ENCODE measurements at places on chromosomes 16 and 17.

DNA sequence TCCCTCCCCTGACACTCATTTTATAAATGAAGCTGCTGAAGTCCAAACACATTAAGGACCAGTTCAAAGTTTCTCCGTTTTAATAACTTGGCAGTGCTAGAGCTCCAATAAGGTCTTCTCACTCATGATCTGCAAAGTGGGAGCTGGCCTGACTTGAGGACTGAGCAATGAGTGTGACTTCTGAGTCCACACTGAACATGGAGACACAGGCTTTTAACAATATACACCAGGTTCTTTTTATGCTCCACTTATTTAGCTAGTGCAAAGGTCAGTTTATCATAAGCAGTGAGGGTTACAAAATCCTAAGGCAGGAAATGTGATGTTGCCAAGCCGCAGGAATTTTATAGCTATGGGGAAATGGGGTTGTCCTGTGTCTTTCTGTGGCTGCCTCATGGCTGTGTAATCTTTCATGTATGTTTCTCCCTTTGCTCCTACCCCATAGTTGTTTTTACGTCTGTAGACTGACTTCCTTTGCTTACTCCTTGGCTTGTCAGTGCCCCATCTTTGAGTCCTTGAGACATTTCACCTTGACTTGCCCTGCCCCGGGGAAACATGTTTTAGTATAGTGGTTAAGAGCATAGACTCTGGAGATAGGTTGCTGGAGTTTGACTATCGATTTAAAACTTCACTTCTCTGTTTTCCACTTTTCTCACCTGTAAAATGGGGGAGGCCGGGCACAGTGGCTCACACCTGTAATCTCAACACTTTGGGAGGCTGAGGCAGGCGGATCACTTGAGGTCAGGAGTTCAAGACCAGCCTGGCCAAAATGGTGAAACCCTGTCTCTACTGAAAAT, 12.2 kb upstream of the MMD start:
- no peak for DNase-seq

GRCh38 chr16:57152096-57153093, 33.4 kb downstream of the PSME3IP1 start:
- DNase-seq, result no peak

DNA sequence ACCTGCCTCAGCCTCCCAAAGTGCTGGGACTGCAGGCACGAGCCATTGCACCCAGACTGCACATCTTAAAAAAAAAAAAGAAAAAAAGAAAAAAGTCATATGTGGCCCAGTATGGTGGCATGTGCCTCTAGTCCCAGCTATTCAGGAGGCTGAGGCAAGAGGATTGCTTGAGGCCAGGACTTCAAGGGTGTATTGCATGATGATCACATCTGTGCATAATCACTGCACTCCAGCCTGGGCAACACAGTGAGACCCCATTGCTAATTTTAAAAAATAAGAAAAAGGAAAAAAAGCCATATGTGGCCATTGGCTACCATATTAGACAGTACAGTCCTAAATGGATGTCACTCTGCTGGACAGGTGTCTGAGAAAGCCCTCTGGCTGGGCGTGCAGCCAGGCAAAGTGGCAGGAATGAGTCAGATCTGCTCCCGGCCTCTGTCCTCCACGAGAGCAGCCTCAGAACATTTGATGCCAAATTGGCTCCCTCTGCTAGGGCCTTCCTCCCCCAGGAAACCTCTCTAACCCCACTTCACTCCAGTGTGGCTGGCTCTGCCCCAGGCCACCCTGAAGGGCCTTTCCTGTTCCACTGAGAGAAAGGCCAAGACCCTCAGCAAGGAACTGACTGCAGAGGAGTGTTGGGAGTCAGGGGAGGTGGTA, 14.7 kb downstream of the CA7 start:
- DNase-seq, result no peak

DNA sequence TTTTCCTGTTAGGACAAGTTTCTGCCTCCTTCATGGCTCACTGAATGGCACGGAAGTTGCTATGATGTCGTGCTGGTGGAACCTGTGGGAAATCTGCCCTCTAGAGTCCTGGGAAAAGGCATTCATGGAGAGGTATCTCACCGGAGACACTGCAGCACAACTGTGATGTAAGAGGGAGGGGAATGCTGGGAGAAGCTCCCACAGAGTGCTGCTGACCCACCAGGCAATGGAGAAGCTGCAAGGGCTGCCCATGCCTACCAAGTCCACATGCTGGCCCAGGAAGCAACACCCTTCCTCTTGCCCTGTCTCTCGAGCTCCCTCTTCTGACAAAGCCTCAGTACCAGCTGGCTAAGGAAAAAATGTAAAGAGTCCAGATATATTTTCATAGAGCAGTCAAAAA, 45.2 kb upstream of the SLC5A11 start:
- no peak for DNase-seq

DNA sequence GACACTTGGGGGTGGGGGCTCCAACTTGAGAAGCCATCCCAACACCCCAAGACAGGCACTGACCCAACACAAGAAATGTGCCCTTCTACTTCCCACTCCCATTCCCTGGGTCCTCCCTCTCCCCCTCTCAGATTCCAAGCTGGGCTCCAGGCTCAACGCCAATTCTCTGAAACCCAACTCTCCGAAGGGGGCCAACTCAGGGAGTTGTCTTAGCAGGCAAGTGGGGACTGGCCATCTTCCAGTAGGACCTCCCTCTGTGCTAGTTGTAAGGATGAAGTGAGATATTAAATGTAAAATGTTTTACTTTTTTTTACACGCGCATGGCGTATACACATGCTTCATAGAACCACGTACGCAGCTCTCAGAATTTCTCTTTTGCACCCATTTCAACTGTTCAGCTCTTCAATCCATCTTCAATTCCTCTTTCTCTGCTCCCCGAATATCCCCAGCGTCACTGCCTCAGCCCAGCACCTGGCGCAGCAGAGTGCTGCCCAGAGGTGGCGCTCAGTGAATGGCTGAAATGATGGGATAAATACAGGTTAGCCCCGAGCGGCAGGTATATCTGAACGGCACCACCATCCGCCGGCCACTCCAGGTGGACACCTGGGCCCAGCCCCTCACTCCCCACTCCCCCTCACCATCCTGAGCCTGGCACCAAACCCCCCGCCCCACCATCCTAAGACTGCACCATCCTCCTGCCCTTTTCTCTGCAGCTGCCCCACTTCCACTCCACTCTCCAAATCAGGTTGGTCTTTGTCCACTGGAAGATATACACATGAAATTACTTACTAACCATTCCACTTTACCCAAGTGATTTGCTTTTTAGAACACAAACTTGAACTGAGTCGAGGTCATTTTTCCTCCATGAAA, 43.9 kb upstream of the TNRC6C start:
- no peak for DNase-seq

- no peak for DNase-seq
Measured at GRCh38 chr16:49684696-49685095, 171.2 kb downstream of the ZNF423 start.

DNA sequence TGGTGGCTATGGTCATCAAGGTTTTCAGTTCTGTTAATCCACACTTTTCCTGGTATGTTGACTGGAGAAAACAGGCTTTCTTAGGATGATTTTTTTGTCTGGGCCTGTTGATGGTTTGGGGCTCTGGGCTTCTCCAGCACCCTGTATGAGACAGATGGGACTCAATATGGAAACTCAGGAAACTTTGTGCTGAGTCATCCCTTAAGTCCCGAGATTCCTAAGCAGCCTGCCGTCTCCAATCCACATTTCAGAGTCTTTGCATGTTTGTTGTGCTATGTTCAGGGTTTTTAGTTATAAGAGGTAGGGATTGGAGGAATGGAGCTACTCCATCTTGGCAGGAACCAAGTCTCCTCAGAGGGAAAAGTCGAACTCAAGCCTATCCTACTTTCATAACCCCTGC, 253.3 kb upstream of the FOXF1 start:
- no peak for DNase-seq

GRCh38 chr17:4215882-4216570, 47.8 kb downstream of the ANKFY1 start:
- no peak for DNase-seq

- no peak for DNase-seq
Measured at GRCh38 chr16:75024594-75024993, 25.8 kb downstream of the ZNRF1 start.

DNA sequence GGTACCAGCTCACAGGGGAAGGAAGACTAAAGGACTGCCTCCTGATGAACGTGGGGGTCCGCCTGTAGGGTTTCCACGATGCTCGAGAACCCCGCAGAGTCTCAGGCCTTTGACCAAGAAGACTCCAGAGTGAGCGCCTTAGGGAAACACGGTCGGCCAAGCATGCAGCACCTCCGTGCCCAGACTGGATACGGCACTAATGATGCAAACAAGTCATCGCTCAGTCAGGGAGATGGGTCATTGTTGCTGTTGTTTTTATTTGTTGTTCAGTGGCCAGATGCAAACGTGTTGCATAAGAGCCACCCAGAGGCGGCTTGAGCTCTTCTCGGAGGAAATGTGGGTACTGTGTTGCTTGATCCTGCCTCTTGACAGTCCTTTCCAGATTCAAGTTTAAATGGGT, 19.3 kb upstream of the RBFOX3 start:
- no peak for DNase-seq

- no peak for DNase-seq
Measured at GRCh38 chr16:18811925-18812324, 10.6 kb upstream of the ARL6IP1 start.

DNA sequence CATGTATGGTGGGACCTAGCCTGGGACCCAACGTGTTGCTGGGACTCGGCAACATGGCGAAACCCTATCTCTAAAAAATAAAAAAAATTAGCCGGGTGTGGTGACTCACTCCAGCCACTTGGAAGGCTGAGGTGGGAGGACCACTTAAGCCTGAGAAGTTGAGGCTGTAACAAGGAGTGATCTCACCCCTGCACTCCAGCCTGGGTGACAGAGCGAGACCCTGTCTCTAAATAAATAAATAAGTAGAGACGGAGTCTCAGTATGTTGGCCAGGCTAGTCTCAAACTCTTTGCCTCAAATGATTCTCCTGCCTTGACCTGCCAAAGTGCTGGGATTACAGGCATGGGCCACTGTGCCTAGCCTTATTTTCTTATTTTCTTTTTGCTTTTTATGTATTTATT, 10.1 kb upstream of the CNP start:
- no peak for DNase-seq

- no peak for DNase-seq
Measured at GRCh38 chr17:44661835-44662234, 5.6 kb downstream of the MEIOC start.

DNA sequence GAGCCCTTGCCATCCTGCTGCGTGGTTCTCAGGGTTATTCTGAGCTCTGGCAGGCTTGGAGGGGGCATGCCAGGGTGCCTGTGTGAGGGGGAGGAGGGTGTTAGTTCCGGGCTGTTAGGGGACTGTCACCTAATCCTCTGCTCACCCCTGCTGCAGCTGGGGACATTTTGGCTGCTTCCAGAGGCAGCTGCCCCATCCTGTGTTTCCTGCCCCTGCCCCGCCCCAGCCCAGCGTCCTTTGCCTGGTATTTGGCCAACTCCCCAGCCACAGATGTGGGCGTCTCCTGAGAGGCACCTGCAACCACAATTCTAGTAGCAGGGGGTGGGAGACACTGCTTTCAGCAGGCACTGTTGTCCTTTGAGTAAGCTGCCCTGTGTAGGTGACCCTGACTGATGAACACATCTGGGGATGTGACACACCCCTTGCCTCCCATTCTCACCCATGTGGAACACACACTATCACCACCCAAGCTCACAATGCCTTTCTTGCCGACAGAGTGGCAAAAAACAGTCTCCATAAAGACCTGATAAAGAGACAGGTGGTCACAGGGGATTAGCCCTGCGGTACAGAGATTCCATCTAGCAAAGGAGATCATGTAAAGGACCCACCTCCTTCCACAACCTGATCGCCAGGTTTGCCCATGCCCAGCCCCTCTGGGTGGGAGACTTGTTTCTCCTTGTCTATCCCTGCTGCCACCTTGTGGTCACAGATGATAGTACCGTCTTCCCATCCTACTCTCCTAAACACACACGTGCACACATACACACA, at the start of gene CHRNE:
Gene CHRNE, minus strand, starts transcription at position 48 of the 768 bp plus-strand sequence. Its CDS starts 35 bp downstream, at position 13.
- no peak for DNase-seq

DNA sequence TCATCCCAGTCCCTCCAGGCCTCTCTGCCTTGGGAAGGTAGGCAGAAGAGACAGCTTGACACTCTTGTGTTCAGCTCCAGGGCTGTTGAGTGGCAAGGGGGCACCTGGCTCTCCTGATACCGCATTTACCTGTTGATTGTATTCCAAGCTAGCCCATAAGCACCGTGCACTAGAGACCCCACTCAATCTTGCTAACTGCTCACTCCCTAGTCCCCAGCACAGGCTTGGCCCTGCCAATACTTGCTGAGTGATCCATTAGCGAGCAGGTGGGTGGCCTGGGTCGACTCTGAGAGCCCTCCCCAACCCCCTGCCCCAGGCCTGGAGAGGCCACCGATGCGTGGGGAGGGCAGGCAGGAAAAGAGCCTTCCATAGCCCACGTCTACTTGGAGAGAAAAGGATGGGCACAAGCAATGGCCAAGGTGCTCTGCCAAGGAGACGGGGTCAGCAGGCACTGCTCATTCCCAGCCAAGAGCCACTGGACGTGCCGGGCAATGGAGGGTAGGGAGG, 29.5 kb downstream of the FA2H start:
- DNase-seq, result no peak

DNA sequence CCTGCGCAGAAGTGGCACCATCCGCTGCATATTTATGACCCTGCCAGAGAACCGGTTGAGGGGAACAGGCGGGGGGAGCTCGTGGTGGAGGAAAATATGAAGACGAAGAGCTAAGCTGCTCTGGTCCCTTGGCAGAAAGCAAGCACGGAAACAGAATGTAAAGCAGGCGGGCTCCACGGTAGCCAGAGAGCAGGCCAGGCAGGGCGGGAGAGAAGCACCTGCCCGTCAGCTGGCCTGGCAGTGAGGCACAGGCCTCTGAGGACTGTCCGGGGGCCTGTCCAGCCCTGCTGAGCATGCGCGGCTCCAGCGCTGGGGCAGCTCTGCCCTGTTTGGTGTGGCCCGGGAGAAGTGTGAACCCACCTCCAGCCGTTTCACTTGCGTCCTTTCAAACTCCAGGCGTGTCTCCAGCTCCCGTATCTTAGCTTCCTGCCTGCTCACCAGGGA, 46.7 kb downstream of the PIPOX start:
- no peak for DNase-seq

GRCh38 chr17:48997103-48997826, at the start of gene IGF2BP1:
Gene IGF2BP1 (plus strand): TSS chr17:48997385. CDS start chr17:48997746, 361 bp downstream.
- no peak for DNase-seq

GRCh38 chr17:82083533-82084359, 14.3 kb downstream of the FASN start:
- DNase-seq, result no peak

DNA sequence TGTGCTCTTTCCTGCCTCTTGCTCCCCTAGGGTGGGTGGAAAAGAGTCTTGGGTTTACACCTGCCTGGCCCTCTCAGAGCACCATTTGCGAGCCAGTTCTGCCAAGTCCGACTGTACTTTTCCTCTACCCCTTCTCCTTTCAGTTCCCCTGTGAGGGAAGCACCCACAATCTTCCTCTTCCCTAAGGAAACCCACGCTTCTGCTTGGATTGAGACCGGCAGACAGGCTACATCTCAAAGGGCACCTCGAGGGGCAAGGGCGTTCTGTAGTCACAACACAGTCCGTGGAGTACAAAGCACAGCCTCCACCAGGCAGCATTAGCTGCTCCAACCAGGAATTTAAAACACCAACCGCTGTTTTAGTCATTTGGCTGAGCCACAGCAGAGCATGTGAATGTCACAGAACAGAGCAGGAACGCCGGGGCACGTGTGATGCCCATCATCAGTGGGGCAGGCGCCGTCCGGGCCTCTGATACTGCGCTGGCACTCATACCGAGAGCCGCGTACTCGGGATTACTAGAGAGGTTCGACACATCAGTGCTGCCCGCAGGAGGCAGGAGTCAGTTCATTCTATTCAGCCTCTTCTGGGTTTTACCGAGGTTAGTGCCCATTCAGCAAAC, 13.7 kb upstream of the MNT start:
- DNase-seq, result no peak

All from stimulated activated CD8-positive, alpha-beta memory T cell treated with anti-CD3 and anti-CD28 coated beads, Interleukin-15, amount 100 ng/mL, for 24 hours (primary cell).